C1 segment of cervical spinal cord (tissue), 14 donors: ENCODE measurements at places on chromosomes 1 and 21.

DNA sequence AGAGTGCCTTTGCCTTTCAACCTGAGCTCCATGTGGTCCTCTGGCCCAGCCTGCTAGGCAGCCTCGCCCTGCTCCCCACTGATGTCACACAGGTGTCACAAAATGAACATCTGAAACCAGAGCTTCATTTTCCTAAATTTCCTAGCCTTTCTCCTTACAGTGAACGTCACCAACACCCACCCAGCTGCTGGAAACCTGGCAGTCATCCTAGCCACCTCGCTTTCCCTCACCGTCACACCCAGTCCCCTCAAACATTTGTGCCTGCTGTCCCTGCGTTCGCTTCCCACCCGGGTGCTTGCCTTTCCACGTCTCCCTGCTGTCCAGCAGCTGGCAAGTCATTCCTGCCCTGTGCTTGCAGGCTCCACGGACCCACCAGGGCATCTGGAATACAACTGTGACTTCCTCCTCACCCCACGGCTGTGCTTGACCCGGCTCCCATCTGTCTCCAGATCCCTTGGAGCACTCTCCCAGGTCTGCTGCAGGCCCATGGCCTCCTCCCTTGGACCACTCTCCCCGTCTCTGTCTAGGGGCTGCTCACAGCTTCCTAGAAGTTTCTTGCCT lies 23.5 kb downstream of the ADARB1 start:
- no peak for DNase-seq

GRCh38 chr1:21734526-21734925 lies 48.4 kb downstream of the USP48 start:
- DNase-seq: no peak

DNA sequence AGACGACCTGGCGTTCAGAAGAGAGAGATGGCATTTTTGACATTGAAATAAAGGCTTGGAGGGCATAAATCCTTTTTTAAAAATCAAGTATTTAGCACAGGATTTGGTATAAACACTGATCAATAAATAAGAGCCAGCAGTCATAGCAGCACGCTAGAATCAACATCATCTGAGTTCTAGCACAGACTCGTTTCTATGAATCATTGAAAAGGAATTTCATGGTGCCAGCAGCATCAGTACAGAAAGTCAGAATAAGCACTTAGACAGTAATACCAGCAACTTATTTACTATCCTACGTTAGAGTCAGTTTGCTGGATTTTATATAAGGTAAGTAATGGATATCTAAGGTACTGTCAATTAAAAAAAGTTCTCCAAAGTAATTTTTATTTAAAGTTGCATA lies 119.3 kb downstream of the HLCS start:
- DNase-seq: no peak

GRCh38 chr1:17258116-17258757 lies 9.3 kb downstream of the PADI3 start:
- DNase-seq: no peak

DNA sequence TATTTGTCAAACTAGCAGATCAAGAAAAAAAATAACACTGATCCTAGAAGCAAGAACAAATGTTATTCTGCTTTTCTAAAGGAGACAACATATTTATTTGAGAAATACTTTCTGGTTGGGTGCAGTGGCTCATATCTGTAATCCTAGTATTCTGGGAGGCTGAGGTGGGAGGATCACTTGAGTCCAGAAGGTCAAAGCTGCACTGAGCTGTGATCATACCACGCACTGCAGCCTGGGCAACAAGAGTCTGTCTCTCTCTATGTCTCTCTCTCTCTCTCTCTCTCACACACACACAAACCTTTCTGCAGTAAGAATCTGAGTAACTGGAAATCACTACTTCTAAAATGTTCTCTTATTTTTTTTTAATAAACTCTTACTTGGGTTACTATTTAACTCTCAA lies 31.2 kb downstream of the PRPF38A start:
- no peak for DNase-seq

DNA sequence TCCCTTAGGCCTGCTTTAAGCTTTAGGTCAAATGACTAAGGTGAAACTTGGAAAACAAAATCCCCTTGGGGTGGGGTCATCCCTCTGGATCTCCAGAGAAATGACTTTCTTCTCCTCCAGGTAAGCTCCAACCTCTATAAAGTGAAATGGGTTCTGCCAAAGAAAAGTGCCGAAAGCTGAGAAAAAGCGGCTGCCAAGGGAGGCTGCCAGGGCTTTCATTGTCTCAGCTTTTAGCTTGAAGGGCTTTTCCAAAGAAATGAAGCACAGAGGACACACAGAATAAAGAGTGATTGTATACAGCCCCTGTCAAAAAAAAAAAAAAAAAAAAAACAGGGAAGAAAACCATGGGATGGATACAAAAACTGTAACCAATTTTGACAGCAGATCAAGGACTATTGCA lies 126.9 kb downstream of the TGFBR3 start:
- DNase-seq: no peak

DNA sequence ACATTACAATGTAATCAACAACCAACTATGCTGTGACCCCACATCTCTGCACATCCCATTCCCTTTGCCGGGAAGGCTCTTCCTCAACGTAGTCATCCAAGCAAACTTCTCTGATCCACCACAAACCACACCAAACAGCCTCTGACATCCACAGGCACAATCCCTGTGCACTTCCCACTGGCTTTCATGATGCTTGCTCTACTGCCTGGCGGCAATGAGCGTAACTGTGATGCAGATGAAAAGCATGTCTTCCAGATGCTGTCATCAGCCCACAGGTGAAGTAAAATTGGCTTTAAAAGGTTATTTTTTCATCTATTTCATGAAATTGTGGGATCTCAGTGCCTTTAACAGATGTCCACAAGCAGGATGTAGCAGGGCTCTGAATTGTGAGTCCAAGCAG lies 635.2 kb downstream of the SMYD3 start:
- no peak for DNase-seq

DNA sequence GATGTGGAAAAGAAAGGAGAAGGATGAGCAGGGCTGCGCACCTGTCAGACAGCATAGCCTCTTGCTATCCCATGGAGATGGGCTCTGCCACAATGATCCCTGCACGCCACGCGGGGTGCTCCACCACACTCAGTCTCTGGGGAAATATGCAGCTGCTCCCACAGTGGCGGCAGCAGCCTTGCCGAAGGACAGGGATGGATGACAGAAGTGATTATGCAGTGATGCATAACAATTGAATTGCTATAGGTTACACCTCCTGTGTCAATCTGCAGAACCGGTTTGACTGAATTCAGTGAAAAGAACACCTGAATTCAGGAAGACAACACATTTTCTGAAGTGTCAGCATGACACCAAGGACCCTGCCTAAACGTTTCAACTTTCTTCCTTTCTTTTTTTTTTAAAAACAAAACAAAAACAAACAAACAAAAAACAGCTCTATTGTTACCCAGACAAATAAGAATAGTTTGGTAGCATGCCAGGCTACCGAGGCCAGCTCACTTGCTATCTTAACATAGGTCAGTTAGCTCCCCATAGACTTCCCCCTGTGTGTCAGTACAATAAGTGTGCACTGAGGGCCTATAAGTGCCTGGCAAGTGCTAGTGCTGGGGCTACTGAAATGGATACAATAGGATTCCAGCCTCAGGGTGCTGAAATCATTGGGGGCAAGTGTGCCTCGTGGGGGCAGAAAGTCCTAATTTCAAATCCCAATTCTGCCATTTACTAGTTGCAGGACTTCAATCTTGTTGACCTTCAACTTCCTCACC lies 127.6 kb upstream of the LMO4 start:
- no peak for DNase-seq

DNA sequence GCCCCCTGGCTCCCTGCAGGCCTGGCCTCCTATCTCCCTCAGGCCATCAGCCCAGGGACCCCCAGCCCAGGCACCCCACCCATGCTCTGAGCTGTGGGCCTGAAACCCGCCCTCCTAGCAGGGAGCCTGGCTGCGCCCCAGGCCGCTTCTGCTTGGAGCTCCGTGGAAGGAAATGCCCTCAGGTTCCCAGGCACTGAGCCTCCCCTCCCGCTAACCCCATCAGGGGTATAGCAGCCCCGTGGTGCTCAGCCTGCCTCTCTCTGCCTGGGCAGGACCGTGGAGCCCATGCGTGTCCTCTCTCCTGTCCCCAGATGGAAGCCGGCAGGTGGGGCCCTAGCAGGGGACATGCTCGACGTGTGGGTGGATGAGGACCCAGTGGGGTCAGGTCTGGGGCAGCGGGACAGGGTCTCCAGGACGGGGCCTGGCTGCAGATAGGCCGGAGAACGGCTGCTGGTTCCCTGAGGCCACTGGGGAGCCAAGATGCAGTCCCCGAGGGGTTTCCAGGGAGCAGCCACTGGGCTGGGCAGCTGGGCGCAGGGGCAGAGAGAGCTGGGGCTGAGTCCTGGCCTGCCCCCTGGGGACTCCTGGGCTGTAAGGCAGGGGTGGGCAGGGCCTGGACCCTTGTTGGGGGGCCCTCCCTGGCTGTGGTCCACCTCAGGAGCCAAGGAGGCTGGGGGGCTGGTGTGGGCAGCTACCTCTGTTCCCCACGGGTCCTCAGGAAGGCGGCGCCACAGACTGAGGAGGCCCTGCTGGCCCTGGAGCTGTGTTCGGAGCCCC lies 75.5 kb downstream of the MORN1 start:
- no peak for DNase-seq

- no peak for DNase-seq
Observed at GRCh38 chr1:67838180-67838910, 5.1 kb upstream of the GNG12 start.

- no peak for DNase-seq
Observed at GRCh38 chr1:80441664-80442063, 1359.1 kb upstream of the ADGRL2 start.

GRCh38 chr1:204084247-204084772 lies 11.4 kb downstream of the SOX13 start:
- peak; percentile 52 for DNase-seq

DNA sequence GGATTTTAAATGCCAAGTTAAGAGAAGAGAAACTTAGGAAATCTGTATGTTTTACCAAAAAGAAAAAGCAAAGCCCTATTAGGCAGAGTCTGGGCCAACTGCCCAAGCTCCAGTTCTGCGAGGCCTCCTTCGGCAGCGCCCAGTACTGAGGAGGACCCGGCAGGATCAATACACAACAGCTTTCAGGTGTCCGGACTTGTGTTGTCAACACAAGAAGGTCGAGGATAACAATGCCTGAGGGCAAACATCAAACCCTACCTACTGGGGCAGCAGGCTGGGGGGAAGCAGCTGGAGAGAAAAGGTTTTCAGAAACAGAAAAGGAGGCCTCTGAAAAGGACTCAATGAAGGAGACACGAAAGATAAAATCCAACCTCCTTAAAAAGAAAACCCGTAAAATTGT lies 98.1 kb upstream of the GJB5 start:
- DNase-seq: no peak

- DNase-seq: no peak
Observed at GRCh38 chr1:3018051-3018471, 3.2 kb upstream of the ACTRT2 start.

DNA sequence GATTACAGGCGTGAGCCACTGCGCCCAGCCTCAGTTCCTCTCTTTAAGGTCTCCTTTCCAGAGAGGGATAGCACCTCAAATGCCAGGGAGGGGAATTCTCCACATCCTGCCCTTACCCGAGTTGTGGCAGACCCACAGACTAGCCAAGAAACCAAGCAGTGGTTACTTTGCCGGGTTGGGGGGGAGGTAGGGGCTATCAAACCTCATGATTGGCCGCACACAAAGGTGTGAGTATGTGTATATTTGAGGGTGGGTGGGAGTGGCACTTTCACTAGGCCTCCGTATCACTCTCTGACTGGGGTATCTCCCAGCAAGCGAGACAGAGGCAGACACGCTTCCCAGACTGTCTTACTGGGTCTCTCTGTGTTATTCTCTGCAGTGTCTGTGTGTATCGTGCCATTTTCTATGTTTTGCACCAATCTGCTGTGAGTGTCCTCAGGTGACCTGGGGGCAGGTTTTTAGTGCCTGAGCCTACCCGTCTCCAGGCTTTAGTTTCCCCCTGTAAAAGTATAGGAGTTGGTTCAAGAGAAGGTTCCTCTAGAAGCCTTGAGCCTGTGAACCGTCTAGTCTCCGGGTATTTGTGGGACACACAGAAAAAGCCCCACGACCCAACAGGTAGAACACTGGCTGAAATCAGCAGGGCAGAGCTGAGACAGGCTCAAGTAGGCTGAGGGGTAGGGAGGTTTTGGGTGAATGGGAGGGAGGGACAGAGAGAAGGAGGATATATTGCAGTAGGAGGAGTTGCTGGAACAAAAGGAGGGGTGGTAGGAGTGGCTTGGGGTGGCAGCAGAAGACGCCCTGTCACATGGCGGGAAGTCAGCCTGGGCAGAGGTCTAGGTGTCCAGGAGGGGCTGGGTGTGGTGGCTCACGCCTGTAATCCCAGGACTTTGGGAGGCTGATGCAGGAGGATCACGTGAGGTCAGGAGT lies 10.3 kb downstream of the LMNA start:
- no peak for DNase-seq

- DNase-seq: no peak
Observed at GRCh38 chr1:110243574-110243973, 33.5 kb downstream of the KCNC4 start.

GRCh38 chr1:5998051-5998905 lies 6.1 kb upstream of the NPHP4 start:
- no peak for DNase-seq

DNA sequence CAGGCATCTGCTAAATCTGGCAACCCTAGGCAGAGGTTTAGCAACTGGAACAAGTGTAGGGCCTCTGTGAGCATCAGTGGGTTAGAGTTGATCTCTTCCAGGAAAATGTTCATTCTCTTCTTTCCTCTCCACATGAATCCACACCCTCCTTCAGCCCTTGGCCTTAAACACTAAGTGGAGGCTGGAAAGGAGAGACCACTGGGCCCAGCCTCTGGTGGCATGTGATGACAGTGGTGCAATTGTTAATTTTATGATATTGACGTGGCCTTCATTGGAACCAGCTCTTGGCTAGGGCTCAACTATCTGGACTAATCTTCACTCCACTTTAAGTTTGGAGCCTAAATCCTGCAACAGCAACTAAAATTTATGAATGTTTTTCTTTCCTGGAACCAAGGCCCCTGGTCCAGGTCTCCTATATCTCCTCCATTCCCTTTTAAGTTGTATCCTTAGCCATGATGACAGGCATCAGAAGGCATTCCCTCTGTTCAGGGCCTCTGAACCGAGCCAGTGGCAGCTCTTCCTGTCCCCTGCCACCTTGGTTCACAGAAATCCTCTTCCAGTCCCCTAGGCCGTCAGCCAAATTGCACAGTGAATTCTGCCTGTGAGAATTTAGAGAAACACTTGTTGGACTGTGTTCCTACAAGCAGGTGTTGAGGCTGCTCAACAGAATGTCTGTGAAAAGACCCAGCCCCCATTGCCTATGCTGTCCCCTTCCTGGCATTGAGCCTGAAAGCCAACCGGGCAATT lies 132.2 kb downstream of the PSMG1 start:
- no peak for DNase-seq

DNA sequence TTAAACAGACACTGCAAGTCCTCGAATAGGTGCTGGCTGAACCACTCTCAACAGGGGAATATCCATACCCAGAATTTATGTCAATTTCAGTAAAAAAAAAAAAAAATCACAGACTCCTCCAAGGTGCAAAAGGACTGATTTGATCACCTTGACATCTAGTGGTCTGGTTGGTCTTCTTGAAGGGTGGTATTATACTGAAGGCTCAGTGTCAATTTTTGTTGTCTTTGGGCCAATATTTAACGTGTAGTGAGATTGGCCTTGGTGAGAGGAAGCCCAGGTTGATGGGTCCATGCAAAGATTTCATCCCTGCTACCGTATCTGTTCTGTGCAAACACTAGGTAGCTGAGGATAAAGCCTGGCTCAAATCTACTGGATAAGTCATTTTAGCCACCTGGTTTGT lies 4.0 kb upstream of the GBP5 start:
- no peak for DNase-seq

- no peak for DNase-seq
Observed at GRCh38 chr1:115409094-115410015, 71.3 kb upstream of the NGF start.

- DNase-seq: no peak
Observed at GRCh38 chr21:32515874-32516273, 69.4 kb downstream of the TCP10L start.
